Parietal lobe (tissue), 2 donors: ENCODE measurements at places on chromosomes 4 and X. TPM values are rescaled to one million over a fixed set of nuclear protein-coding genes. Genes with fewer than 3 reads are reported as not detected.

Gene TMPRSS11D
- not detected for total RNA-seq

Gene SUPT20HL1
- not detected for total RNA-seq

Gene NKRF
- total RNA-seq: 16.9 TPM

Gene SPATA18
- total RNA-seq: 2.8 TPM

Gene CSN3
- not detected for total RNA-seq

Gene CXorf65
- total RNA-seq: not detected

Gene CDS1
- 6.3 TPM for total RNA-seq

Gene KLHL34
- not detected for total RNA-seq

Gene ARHGAP36
- 0.31 TPM for total RNA-seq

Gene GAB1
- 38.5 TPM for total RNA-seq

Gene RPS6KA6
- 30.0 TPM for total RNA-seq

Gene CYLC1
- not detected for total RNA-seq

Gene WDR17
- total RNA-seq: 78.6 TPM

Gene EBP
- 28.8 TPM for total RNA-seq

Gene SHISA3
- total RNA-seq: not detected

Gene HPSE
- 0.94 TPM for total RNA-seq

Gene IL2RG
- 0.63 TPM for total RNA-seq

Gene BBS12
- 10.6 TPM for total RNA-seq

Gene EXOC1
- 90.5 TPM for total RNA-seq

Gene GCNA
- total RNA-seq: 5.3 TPM

Gene ERAS
- total RNA-seq: not detected
